NCI-H510A (cell line): ENCODE measurements at places on chromosomes 3 and 15.

DNA sequence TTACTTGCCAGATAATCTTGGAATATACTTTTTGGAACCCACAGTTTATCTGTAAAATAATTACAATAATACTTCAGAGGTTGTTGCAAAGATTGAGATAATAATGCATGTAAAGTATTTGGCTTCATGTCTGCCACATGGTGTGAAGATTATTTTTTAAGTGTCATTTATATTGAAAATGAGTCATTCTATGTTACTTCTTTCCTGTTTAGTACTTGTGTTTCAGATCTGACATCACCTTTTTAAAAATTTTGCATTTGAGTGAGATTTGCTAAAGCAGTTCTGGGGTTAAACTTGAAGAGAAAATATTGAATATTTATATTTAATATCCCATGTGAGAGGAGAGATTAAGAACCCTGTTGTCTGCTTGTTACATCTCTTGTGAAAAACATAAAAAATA lies 31.2 kb downstream of the IQGAP1 start:
- DNase-seq: no peak

- no peak for DNase-seq
Measured at GRCh38 chr3:193389335-193389734, 10.8 kb upstream of the ATP13A5 start.

DNA sequence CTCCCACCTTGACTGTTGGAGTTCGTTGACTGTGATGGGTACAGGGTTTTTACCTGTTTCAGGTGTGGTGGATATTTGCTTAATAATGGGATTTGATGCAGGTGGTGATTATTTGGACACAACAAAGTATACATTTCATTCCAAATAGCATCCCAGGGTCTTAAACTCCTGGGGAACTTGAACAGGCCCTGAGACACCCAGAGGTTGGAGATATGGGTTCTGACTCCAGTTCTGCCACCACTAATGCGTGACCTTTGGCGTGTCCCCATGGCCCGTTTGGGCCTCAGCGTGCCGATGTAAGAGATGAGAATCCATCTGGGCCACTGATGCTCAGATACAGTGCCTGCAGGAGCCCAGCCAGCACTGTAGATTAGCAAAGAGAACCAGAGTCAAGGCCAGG lies 264.5 kb downstream of the EPHB1 start:
- DNase-seq: no peak

DNA sequence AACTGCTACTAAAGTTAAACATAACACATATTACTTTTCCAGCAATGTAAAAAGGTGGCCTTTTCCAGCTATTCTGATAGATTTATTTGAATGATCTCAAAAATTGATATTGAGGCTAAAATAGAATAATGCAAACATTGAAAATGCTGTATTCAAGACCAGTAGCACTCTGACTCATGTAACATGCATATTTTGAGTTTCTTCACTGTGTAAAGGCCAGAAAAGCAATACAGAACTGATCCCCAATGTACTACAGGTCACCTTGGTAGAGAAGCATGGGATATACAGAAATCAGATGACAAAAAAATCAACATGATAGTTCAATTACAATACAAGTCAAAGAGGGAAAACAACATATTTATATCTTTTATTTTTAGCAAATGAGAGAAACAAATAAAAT lies 419.6 kb downstream of the DIPK2A start:
- DNase-seq: no peak

- no peak for DNase-seq
Measured at GRCh38 chr15:62046078-62046743, 14.0 kb downstream of the VPS13C start.

GRCh38 chr3:160023476-160023875 lies 34.8 kb downstream of the IL12A start:
- DNase-seq: no peak

DNA sequence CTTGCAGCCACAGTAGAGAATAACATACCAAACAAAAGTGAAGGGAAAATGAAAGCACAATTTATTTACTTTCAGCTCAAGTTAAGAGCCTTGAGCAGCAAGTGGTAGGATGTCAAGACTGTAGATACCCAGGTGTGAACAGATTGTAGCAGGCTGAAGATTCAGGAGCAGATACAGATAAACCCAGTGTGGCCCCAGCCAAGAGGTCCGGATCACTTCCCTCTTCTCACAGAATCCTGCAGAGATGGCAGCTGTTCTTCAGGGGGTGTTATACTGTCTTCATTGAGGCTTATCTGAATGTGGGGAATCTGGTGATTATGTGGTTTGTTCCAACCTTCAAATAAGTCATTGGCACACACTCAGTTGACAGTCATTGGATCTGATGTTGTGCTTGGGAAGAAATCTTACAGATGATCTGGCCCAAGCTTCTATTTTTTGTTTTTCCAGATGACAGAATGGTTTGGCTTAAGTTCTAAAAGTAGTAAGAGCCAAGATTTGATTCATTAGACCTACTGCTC lies 2.2 kb downstream of the STARD9 start:
- no peak for DNase-seq

DNA sequence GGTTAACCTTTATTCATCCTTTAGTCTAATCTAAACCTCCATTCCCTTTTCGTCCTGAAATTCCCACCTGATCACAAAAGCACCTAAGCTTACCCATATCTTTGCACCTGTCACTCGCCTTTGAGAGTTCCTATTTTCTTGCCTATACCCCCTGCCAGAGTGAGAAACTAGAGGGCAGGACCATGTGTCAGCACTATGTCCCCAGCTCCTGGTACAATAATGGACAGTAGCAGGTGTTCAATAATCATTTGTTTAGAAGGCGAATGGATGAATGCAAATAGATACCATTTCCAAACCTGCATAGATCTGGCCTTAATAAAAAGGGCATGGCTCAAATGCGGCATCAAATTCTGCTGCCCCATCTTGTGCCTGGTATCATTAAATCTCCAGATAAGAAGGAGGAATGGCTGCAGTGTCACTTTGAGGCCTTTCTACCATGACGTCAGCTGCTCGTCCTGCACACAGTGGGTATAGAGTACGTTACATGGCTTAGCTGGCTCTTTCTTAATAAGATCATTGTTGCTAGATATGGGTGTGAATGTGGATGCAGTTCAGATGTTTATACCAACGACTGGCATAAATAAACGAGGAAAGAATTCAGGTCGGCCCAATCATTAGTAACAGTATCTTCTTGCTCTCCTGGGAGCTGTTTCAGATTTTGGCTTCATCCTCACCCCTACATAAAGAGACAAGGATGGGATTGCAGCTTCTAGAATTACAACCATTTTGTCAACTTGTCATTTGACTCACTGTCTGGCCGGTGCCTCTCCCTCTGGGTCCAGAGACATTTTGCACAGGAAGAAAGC lies 148.7 kb downstream of the RORA start:
- no peak for DNase-seq

- DNase-seq: no peak
Measured at GRCh38 chr15:73838831-73839426, 34.4 kb upstream of the TBC1D21 start.

GRCh38 chr3:184058029-184058428 lies 5.2 kb downstream of the HTR3C start:
- DNase-seq: no peak

DNA sequence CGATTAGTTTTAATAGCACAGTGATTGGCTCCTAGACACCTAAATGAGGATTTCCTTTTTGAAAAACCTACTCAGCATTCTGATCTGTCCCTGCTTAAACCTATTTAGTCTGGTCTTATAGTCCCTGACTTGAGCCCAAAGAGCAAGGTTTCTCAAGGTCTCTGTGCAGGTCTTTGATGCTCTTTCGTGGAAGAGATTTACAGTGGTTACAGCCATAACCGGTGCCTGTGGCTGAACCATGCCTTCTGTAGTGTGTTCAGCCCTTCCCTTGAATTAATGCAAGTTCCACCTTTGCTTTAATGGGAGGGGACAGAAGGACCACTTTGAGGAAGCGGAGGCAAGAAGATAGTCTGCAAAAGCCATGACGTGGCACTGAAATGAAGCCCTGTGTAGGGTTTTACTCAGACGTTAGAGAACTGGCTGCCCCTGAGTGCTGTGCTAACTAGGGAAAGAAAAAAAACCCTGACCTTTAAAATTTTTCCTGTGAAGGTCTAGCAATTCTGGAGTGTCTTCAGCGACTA lies 43.0 kb downstream of the ZBTB38 start:
- no peak for DNase-seq

DNA sequence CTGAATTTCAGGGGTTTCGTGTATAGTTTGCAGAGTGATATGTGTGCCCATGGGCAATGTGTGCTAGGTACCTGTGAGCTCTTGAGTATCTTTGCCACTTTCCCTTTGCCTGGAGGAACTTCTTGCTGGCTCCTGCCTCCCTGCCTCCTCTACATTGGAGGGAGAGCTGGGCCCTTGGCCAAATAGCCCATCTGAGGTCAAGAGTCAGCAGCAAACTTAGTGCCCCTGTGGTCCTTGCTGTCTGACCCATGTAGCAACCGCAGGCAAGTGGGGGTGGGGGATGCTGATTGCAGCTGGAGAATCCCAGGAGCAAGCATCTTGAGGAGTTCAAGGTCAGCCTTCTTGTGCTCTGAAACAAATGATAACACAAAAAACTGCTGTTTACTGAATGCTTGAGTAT lies 5.4 kb upstream of the TBC1D21 start:
- DNase-seq: no peak

GRCh38 chr3:30855400-30856292 lies 38.8 kb downstream of the GADL1 start:
- DNase-seq: no peak

DNA sequence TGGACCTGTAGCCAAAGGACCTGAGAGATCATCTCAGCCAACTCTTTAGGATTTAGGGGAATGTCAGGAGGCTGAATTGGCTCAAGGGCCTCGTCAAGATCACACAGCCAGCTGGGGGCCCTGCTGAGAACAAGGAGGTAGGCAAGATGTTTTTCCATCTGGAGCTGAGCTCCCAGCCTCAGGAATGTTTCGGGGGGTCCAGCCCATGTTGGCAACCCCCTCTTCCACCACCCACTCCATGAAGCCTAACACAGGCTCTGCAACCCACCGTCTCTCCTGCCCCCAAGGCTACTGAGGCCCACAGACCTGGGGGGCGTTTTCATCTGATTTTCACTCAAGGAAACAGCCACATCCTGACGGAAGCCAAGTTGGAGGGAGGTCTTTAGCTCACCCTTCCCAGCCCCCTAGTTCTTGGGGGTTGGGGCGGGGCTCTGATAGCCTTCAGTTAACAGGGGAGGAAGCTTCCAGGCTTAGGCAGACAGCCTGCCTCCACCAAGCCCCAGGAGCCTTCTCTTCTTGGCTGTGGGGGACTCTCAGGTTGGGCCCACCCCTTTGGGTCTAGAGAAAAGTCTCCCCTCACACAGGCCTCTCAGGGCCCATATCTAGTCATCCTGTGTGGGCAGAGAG lies 48.8 kb downstream of the EPHB3 start:
- no peak for DNase-seq

DNA sequence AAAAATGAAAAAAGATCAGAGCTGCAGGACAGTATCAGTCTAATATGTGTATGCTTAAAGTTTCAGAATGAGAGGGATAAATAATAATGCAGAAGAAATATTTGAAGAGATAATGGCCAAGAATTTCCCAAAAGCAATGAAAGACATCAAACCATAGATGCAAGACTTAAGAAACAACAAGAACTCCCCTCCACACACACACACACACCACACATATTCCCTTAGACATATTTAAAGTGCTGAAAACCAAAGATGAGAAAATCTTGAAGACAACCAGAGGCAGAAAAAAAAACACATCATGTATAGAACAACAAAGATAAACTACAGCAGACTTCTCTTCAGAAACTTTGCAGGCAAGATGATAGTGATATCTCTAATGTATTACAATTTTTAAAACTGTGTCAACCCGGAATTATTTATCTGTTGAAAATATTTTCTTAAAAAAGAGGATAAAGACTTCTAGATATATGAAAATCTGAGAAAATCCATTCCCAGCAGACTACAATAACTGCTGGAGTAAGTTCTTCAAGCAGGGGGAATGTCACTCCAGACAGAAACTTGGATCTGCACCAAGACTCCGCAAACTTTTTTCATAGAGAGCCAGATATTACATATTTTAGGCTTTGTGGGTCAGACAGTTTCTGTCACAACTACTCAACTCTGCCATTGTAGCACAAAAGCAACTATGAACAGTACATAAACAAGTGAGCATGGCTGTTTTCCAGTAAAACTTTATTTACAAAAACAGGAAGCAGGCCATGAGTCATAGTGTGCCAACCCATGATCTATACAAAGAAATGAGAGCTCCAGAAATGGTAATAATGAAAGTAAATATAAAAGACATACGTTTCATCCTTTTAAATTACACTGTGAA lies 223.4 kb upstream of the CGNL1 start:
- no peak for DNase-seq

GRCh38 chr3:23553353-23553752 lies 252.4 kb upstream of the UBE2E1 start:
- no peak for DNase-seq

- DNase-seq: no peak
Measured at GRCh38 chr3:99817047-99817436, 620 bp upstream of the CMSS1 start.

GRCh38 chr15:42060797-42061196 lies 33.6 kb downstream of the PLA2G4D start:
- no peak for DNase-seq

GRCh38 chr3:30691249-30691880 lies 85.0 kb downstream of the TGFBR2 start:
- DNase-seq: no peak

DNA sequence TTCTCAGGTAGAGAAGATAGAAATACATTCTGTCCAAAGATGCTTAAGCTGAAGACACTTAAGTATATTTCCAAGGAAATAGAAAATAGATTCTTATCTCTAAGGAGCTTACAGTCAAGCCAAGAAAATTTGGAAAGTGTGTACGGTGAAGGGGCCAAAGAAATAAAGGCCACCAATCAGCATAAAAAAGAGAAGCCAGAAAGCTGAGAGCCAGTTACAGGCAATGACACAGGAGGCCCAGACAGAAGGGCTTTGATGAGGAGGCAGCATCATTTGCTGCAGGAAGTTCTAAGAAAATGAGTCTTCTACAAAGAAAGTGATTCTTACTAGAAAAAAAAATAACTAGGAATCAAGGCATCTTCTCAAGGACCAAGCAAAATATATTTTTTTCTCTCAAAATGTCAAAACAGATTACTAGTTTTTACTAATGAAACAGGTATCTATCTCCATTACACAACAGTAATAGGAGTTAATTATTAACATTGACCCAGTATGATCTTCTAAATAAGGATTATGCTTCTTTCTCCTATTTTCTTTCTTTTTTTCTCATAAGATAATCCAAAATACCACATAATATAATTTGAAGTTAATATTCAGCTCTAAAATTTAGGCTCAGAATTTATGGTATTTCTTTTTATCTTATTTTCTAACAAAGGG lies 82.1 kb upstream of the PHLDB2 start:
- DNase-seq: no peak

- DNase-seq: no peak
Measured at GRCh38 chr3:186825294-186825821, 17.2 kb upstream of the ADIPOQ start.

GRCh38 chr15:90873998-90874605 lies 5.7 kb downstream of the FURIN start:
- DNase-seq: peak; percentile 84

- no peak for DNase-seq
Measured at GRCh38 chr3:78856164-78856563, 911.6 kb downstream of the ROBO1 start.

- DNase-seq: no peak
Measured at GRCh38 chr3:157135671-157136396, 24.1 kb downstream of the CCNL1 start.

- DNase-seq: no peak
Measured at GRCh38 chr15:66805202-66805885, 103.3 kb downstream of the SMAD6 start.

- DNase-seq: no peak
Measured at GRCh38 chr3:99114565-99115291, 213.2 kb upstream of the DCBLD2 start.

- no peak for DNase-seq
Measured at GRCh38 chr15:60328852-60329443, 68.8 kb downstream of the ANXA2 start.
